NCI-H446 treated with DMSO at 0.1 percent for 48 hours (cell line): ENCODE measurements at places on chromosomes 7 and 10.

DNA sequence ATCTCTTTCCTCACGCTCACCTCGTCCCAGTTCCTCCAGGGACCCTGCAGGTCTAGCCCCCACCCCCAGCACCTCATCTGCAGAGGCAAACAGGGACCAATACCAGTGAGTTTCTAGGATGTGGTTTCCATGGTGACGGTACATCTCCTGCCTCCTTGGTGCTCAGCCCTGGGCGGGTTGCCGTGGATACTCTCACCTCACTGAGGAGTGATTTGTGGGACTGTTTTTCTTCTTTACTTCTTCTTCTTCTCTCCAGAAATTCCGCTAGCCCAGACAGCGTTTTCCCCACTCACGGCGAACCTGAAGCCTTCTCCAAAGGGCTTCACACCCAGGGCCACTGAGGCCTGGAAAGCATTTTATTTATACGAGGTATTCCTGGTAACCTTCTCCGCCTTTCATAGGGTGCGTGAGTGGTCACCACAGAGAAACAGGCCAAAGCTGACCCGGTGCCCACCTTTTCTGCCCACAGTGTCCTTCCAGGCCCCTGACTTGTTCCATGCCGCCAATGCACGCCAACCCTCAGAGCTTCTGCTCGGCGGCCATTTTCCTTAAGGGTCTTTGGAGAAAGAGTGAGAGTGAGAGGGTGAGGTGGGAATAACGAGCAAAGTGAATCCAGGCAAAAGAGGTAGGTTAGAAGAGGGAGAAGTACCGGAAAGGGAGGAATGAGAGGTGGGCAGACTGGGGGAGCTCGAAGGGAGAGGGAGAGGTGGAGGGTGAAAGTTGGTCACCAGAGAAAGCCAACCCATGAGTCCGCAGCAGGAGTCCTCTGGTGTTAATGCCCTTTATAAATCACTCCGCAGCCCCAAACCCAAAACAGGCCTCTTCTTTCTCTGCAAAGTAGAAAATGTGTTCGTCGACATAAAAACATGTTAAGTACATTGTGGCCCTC, 15.5 kb downstream of the FAM241B start:
- DNase-seq, result no peak

DNA sequence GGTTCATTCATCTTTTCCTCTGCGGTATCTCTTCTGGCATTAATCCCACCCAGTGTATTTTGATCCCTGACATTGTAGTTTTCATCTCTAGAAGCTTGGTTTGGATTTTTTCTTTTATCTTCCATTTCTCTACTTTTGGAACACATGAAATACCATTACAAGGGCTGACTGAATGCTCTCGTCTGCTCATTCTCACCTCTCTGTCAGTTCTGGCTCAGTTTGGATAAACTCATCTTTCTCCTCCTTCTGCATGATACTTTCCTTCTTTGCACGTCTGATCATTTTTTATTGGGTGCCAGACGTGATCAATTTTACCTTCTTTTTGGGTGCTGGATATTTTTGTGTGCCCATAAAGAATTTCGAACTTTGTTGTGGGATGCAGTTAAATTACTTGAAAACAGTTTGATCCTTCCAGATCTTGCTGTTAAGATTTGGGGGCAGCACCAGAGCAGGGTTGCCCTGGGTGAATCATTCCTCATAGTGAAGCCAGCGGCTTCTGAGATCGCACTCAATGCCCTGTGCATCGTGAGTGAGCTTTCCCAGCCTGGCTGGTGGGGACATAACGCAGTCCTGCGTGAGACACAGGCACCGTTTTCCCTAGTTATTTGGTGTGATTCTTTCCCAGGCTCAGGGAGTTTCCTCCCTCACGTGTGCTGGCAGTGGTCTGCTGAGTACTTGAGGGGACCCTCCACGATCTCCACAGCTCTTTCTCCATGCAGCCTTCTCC, 53.8 kb downstream of the LHPP start:
- DNase-seq, result no peak

DNA sequence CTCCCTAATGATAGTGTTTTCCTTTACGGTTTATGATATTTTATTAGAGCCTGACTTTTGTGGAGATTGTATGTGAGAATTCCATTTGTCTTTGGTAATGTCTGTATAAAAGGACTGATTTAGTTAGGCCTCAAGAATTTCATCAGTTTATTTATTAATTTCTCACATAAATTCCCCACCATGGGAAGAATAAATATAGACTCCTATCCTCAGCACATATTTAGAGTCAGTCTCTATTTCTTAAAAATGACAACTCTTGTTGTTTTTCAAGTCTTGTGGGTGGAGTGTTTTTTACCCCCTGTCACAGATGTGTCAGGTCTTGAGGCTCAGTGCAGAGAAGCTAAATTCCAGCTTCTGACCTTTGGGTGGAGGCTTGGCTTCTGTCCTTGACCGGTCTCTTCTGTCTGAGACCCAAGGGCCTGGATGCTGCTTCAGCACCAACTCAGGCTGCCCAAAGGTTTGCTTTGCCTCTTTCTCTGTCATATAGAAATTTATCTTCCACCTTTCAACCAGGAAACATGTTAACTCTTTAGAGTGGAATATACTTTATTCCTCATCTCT, 117.3 kb upstream of the INHBA start:
- DNase-seq, result no peak

- no peak for DNase-seq
These were observed 212.8 kb downstream of the PTN start for GRCh38 chr7:137130751-137131158.

DNA sequence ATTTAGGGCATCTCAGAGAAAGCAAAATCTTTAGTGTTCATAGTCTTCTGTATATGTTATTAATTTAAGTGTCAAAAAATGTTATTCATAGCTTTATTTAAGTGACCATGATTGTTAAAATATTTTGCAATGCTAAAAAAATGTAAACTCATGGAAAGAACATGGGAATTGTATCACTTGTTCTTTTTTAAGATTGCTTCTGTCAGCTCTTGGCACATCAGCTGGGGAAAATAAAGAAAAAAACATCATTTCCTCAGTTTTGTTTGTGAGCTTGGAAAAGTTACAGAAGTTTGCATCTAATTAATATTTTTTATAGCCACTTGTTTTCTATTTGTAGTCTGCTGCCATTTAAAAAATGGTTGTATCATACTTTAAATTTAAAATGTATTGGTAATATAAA, 285.9 kb upstream of the CSTF2T start:
- DNase-seq, result no peak

GRCh38 chr10:123970927-123971286, 79.3 kb upstream of the CPXM2 start:
- DNase-seq, result no peak

- DNase-seq, result no peak
These were observed 26.0 kb upstream of the PCBD1 start for GRCh38 chr10:70914316-70914864.

DNA sequence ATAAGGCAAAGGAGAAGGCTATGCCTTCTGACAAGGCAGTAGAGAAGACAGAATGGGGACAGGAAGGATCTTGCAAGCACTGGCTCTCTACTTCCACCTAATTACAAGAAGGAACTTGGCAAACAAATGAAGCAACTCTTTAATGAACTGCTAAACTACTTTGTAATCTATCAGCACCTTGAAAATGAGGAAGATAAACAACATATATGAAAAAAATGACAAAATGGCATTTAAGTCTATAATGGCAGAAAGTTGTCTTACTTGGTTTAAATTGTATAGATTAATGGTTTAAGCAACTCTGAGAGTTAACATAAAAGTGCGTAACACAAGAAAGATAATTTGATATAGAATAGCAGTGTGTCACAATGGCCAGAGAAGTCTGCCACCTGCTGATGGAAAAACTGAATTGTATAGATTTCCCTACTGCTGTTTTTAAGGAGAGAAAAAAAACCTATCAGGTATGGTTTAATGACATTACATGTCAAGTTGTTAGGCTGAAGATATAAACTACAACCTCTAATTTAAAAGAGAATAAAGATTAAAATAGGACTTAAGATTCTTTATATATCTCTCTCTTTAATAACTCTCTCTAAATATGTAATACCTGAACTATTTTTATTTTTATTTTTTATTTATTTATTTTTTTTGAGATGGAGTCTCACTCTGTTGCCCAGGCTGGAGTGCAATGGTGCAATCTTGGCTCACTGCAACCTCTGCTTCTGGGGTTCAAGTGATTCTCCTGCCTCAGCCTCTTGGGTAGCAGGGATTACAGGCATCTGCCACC, 11.8 kb downstream of the NT5C3A start:
- DNase-seq, result peak; percentile 8

- DNase-seq, result no peak
These were observed 32.1 kb downstream of the PLAC9 start for GRCh38 chr10:80164596-80164995.

GRCh38 chr7:7959979-7960670, 8.5 kb upstream of the GLCCI1 start:
- no peak for DNase-seq

GRCh38 chr10:91512458-91512857, 102.3 kb downstream of the HECTD2 start:
- DNase-seq, result no peak

DNA sequence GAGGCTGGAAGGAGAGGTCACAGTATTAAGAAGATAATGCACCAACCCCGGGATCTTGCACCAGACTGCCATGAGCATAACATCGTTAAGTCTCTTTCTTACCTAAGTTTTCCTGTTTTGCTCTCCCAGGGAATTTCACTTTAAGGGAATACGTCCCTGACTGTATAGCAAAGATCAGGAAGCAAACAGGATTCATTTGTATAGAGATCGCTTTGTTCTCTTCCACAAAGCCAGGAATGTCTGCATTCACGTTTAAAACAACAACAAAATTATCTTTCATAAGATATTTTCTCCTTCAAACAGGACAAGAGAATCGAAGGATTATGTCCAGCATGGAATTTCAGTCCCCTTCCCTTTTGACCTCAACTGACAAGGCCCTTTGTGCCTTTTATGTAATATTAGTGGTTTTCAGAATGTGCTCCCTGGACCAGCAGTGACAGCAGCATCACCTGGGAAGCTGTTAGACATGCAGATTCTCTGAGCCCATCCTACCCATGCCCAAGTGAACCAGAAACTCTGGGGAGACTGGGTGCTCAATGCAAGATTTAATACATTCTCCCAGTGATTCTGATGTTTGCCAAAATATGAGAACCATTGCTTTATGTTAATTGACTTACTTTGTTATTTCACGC, 286.3 kb downstream of the FGFR2 start:
- no peak for DNase-seq

GRCh38 chr10:48905311-48905710, 34.3 kb downstream of the LRRC18 start:
- DNase-seq, result no peak

DNA sequence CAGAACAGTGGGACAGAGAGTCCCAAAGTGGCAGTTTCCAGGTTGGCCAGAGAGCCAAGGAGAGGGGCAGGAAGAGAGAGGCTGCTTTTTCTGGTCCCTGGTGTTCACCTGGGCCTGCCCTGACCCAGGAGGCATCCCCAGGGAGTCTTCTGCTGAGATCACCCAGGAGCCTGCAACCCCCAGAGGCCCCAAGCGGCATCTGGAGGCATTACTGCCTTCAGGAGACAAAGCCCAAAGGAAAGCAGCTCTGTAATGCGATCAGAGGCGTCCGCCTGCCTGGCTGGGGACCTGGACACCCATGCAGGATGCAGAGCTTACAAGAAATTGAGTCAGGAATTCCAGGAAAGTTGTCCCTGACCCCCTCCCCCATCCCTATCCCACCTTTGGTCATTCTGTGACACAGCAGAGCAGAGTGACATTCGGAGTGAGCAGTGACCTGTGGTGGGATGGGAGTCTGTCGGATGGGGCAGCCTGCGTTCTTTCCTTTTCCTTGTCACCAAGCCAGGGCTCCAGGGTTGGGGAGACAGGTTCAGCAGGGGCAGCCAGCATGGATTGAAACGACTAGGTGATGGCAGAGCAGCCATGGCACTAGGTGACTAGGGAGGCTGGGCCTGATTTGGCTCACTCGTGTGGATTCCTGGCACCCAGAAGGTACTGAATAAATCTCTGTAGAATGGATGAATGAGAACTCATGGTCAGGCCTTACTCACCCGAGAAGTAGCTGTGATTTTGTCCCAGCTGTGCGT, 10.4 kb downstream of the UNC5B start:
- DNase-seq, result no peak

- no peak for DNase-seq
These were observed 330.7 kb downstream of the CDC14C start for GRCh38 chr7:49255054-49255453.

DNA sequence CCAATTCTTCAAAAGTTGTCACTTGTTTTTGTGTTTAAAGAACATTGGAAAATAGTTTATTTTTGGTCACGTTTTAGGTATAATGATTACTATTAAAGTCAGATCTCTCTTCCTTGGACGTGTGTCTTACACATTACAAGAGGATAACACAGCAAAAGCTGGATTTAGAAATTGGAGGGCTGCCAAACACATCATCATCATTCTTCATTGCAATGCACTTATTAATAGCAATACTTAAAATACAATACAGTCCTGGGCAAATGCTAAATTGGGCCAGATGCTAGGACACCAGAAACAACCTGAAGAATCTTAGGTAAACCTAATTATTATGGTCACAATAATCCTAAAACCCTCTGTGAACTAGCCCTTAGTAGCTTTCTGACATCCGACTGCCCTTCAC, 303.6 kb downstream of the DGKB start:
- DNase-seq, result no peak

GRCh38 chr10:63630931-63631680, 109.9 kb downstream of the REEP3 start:
- no peak for DNase-seq

DNA sequence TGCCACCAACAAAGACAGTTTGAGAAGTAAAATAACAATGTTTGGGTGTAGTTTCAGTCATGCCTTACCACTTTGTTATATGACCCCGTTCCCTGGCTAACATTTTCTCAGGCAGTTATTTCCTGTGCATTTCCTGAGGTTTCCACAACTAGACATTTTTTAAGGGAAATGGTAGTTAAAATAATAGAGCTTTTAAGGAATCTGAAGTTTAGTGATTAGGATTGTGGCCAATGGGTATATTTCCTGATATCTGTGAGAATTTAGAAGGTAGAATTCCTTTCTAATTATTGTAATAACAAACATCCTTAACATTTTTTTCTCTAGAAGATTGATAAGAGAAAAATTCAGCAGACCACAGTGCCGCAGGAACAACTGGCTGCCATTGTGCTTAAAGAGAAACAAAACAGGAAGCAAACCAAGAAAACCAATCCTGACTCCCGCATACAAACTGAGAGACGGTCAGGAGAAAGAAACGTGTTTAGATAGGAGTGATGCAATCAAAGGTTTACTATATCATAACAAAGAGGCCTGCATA, 193.6 kb downstream of the MBL2 start:
- no peak for DNase-seq

DNA sequence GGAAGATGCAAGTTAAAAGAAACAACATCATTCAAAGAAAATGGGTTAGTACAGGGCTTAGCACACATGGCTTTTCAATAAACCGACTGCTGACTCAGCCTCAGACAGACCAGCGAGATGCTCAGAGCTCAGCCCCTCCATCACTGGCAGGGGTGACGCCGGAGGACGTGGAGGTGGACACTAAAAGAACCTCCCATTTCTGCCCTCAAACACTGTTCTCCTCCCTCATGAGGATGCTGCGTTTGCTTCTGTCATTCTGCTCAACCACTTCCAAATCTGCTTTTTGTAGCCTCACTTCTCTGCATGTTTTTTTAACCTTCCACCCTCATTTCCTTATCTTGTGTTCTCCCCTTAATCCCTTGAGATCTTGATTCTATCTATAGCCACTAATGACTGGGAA, 15.3 kb downstream of the DENND11 start:
- DNase-seq, result no peak
